Naive thymus-derived CD4-positive, alpha-beta T cell (primary cell): ENCODE measurements at places on chromosomes 16 and 17. TPM values are rescaled to one million over a fixed set of nuclear protein-coding genes. Genes with fewer than 3 reads are reported as not detected.

GRCh38 chr17:80103449-80104085 lies 2.2 kb downstream of the GAA start:
- no peaks in the 10 kb centered on the region for H3K27me3 ChIP-seq
- no peak overlapping the region for H3K4me3 ChIP-seq
- H3K36me3 ChIP-seq = peaks cover 4% of the 10 kb centered on the region
- DNase-seq = no peak

DNA sequence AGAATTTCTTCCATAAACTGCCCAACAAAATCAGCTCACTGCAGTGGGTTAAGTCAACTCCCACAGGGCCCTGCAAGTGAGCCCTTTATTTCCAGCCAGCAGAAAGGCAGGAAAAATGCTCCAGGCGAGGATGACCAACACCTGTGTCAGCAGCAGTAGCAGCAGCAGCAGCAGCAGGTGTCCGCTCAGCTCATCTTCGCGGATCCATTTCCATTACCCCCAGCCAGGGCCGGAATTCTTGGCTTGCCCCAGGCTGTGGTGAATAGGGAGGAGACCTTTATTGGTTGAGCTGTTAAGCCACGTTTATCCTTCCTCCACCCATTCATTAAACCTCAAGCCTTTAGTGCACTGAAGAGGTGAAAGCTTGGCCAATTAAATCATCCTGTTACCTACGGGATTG lies 46.2 kb downstream of the MARCHF10 start:
- H3K4me1 ChIP-seq = no peaks in the 10 kb centered on the region
- no peak overlapping the region for H3K27ac ChIP-seq
- no peaks in the 10 kb centered on the region for H3K27me3 ChIP-seq
- no peak overlapping the region for H3K4me3 ChIP-seq

- no peaks in the 10 kb centered on the region for H3K36me3 ChIP-seq
- no peak overlapping the region for H3K4me3 ChIP-seq
- no peak overlapping the region for H3K27ac ChIP-seq
- no peaks in the 10 kb centered on the region for H3K27me3 ChIP-seq
- no peaks in the 10 kb centered on the region for H3K4me1 ChIP-seq
- DNase-seq = no peak
These were observed 41.5 kb downstream of the ARHGAP44 start for GRCh38 chr17:12830777-12831247.

DNA sequence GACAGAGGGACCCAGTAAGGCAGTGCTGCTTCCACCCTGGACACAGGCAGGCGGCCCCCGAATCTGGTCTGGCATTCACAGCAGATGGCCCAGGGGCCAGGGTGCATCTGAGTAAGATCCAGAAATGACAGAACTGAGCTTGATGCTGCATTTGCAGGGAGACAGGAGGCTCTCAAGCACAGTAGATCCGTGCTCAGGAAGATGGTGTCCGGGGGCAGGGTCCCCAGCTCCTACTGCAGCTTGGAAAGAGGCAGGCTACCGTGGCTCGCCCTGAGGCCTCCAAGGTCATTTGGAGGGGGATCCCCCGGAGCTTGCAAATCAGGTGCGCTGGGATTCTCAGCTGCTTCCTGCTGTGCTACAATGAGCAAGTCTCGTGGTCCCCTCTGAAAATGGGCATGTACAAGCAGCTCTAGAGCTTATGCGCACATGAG lies 2.2 kb downstream of the C16orf95 start:
- H3K36me3 ChIP-seq = no peaks in the 10 kb centered on the region
- DNase-seq = no peak
- H3K27ac ChIP-seq = no peak overlapping the region
- peaks cover 8% of the 10 kb centered on the region for H3K4me1 ChIP-seq

- no peak overlapping the region for H3K27ac ChIP-seq
- DNase-seq = peak; percentile 28
- H3K4me1 ChIP-seq = no peaks in the 10 kb centered on the region
- H3K27me3 ChIP-seq = no peaks in the 10 kb centered on the region
These were observed 16.7 kb downstream of the HSD11B2 start for GRCh38 chr16:67447508-67448076.

DNA sequence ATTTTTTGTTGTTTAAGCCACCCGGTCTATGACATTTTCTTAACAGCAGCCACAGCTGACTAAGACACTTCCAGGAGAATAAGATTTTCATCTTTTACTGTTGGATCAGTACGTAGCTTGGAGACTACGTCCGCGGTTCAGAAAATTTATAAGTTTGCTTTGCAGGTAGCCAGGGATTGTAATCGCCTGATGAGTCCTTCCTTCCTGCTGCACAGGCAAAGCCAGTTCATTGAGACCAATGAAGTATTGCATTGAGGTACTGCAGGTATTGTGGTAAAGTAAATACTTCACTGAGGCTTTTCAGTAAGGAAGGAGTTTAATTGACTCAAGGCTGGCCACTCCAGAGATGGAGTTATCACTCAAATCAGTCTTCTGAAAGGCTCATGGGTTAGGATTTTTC lies 269.4 kb upstream of the ELAC2 start:
- H3K4me3 ChIP-seq = no peak overlapping the region
- no peaks in the 10 kb centered on the region for H3K27me3 ChIP-seq
- no peak overlapping the region for H3K27ac ChIP-seq
- no peaks in the 10 kb centered on the region for H3K4me1 ChIP-seq
- no peak for DNase-seq

GRCh38 chr17:66885417-66885816 lies 50.5 kb downstream of the CACNG5 start:
- no peak overlapping the region for H3K4me3 ChIP-seq
- H3K4me1 ChIP-seq = no peaks in the 10 kb centered on the region
- H3K27me3 ChIP-seq = no peaks in the 10 kb centered on the region
- no peaks in the 10 kb centered on the region for H3K36me3 ChIP-seq
- no peak overlapping the region for H3K27ac ChIP-seq

DNA sequence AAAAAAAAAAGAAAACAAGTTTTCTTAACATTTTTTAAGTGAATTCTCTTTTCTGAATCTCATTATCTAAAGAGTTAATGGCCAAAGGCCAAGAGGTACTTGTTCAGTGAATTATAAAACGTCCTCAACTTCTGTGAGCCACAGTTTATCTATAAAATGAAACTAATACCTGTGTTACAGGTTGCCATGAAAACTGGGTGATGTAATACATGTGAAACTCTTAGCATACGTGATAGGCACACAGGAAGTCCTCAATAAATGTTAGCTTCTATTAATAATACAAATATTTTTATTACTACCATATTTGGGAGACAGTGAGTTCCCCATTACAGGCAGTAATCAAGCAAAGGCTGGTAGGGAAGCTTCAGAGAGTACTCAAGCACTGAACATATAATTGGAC lies 13.5 kb upstream of the INPP5K start:
- no peaks in the 10 kb centered on the region for H3K36me3 ChIP-seq
- peaks cover 16% of the 10 kb centered on the region for H3K4me1 ChIP-seq
- no peak for DNase-seq
- H3K4me3 ChIP-seq = no peak overlapping the region
- no peak overlapping the region for H3K27ac ChIP-seq

DNA sequence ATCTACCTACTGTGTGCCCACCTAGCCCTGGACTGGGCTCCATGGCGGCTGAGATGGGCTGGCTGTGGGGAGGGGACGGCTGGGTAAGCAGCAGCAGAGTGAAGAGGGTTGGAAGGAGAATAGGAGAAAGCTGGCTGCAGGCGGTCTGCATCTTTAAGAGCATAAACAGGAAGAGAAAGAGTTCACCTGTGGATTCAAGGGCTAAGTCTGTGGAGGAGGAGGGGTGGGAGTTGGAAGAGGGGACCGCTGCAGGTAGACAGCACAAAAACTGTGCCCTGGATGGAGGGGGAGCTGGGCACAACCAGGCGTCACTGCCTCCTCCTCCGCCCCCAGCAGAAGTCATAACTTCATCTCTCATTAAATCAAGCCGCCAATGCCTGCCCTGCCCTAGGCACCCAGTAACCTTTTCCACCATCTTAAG lies 677 bp downstream of the SLC13A2 start:
- peaks cover 9% of the 10 kb centered on the region for H3K4me1 ChIP-seq
- no peak for DNase-seq
- no peaks in the 10 kb centered on the region for H3K27me3 ChIP-seq
- H3K36me3 ChIP-seq = no peaks in the 10 kb centered on the region

- DNase-seq = no peak
- H3K4me1 ChIP-seq = no peaks in the 10 kb centered on the region
- H3K4me3 ChIP-seq = no peak overlapping the region
- no peak overlapping the region for H3K27ac ChIP-seq
- H3K27me3 ChIP-seq = no peaks in the 10 kb centered on the region
These were observed 9.6 kb upstream of the KPNB1 start for GRCh38 chr17:47640076-47640475.

DNA sequence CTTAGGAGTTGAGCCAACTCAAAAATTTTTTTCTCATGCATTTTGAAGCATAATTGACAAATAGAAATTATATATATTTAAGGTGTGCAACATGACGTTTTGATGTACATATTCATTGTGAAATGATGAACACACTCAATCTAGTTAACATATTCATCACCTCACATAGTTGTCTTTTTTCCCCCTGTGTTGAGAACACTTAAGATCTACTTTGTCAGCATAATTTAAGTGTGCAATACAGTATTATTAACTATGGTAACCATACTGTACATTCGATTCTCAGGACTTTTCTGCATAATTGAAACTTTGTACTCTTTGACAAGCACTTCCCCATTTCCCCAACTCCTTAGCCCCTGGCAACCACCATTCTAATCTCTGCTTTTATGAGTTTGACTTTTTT lies 192.2 kb upstream of the ZKSCAN2 start:
- no peak for DNase-seq
- no peak overlapping the region for H3K4me3 ChIP-seq
- no peaks in the 10 kb centered on the region for H3K27me3 ChIP-seq
- no peak overlapping the region for H3K27ac ChIP-seq

DNA sequence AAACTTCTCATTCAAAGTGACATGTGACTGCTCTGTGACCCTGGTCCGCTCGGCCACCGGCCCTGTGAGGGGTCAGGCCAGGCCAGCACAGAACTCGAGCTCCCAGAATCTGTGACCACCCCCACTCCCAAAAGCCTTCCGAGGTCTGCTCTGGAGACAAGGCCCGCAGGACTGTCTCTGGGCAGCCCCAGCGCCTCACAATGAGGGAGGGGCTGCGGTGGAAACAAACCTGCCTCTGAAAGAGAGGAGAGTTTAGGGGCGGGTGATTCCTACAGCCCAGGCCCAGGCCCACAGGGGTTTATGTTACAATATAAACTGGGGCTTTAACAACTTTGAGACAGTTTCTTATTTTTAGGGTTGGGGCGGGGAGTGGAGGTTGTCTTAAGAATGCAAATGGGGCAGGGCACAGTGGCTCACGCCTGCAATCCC lies 19.9 kb downstream of the IGFBP4 start:
- no peak overlapping the region for H3K4me3 ChIP-seq
- no peak overlapping the region for H3K27ac ChIP-seq
- no peaks in the 10 kb centered on the region for H3K4me1 ChIP-seq
- H3K27me3 ChIP-seq = no peaks in the 10 kb centered on the region

DNA sequence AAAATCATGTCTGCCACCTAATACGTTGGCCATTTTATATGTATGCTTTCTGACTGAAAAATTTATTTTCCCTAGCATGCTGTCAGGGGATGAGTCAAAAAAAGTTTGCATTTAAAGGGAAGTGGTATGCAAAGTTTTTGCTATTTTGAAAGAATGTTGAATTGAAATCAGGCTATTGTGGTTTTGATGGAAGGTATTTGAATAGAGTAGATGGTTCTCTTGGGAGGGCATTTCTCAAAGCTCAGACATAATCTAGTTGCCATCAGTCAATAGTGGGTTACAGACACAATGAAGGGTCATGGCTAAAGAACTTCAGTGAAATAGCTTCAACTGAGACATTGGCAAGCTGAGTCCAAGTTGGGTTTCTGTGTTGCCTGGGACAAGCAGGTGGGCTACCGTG lies 102.4 kb downstream of the MAP2K6 start:
- no peaks in the 10 kb centered on the region for H3K4me1 ChIP-seq
- H3K27me3 ChIP-seq = no peaks in the 10 kb centered on the region
- H3K36me3 ChIP-seq = peaks cover 42% of the 10 kb centered on the region
- H3K27ac ChIP-seq = no peak overlapping the region

DNA sequence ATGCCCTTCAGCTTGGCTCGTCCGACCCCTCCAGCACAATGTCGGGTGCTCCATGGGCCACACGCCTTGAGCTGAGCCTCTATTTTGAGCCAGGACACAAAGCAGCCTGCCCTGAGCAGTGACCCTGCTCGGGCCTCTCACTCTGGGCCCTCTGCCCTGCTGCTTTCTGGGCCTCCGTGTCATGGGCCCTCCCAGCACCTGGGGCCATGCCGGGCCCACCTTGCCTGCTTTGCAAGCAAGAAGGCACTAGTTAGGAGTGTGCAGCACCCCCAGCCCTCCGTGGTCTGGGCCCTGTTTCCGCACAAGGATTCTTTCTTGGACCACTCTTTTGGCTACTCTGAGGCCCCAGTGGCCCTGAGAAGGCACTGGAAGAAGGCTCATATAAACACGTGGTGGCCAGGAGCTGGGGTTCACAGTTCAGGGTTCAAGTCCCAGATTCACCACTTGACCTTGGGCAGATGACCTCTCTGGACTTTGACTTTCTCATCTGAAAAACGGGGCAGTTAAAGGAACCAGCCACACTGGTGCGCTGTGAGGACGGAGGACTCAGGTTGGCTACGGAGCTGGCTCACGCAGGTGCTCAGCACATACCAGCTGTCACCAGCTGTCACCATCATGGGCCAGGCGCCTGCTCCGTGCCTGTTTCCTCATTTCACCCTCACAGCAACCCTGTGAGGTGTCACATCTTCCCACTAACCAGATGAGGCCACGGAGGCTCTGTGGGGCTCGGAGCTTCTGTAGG lies 166.0 kb upstream of the GSE1 start:
- DNase-seq = no peak
- H3K27ac ChIP-seq = no peak overlapping the region
- H3K4me1 ChIP-seq = peaks cover 26% of the 10 kb centered on the region
- no peak overlapping the region for H3K4me3 ChIP-seq
- H3K27me3 ChIP-seq = no peaks in the 10 kb centered on the region

DNA sequence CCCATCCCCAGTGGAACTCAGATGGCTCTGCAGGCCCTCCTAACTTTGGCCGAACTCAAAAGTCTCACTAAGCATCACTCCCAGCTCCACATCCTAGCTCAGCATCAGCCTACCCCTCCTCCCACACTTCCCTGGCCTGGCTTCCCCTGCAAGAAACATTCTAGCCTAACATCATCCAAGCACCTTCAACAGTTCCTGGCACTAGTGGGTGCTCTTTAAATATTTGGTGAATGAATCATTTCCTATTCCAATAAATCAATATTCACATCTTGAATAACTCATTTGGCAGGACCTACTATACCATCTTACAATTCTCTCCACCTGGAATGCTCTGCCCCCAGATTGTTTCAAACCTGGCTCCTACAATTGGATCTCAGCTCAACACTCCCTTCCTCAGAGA lies 11.0 kb upstream of the BBS2 start:
- no peak overlapping the region for H3K4me3 ChIP-seq
- H3K27me3 ChIP-seq = peaks cover 4% of the 10 kb centered on the region
- no peaks in the 10 kb centered on the region for H3K36me3 ChIP-seq
- H3K27ac ChIP-seq = no peak overlapping the region
- DNase-seq = no peak

GRCh38 chr17:61750656-61751055 lies 112.7 kb downstream of the BRIP1 start:
- H3K4me3 ChIP-seq = no peak overlapping the region
- no peaks in the 10 kb centered on the region for H3K4me1 ChIP-seq
- H3K27me3 ChIP-seq = no peaks in the 10 kb centered on the region
- H3K36me3 ChIP-seq = no peaks in the 10 kb centered on the region

GRCh38 chr16:61544165-61544564 lies 492.1 kb downstream of the CDH8 start:
- no peak overlapping the region for H3K4me3 ChIP-seq
- H3K36me3 ChIP-seq = no peaks in the 10 kb centered on the region
- no peaks in the 10 kb centered on the region for H3K27me3 ChIP-seq
- H3K4me1 ChIP-seq = no peaks in the 10 kb centered on the region
- DNase-seq = no peak
- H3K27ac ChIP-seq = no peak overlapping the region

Gene ABCA8
- total RNA-seq = not detected

Gene ADORA2B
- total RNA-seq = not detected

Gene SLC16A13
- total RNA-seq = 15.0 TPM

Gene TUBG1
- total RNA-seq = 8.9 TPM

Gene TEKT1
- total RNA-seq = not detected

Gene SOST
- total RNA-seq = not detected
